ENCODE measurements at places on chromosomes 13 and 19. TPM values are rescaled to one million over a fixed set of nuclear protein-coding genes. Genes with fewer than 3 reads are reported as not detected.

The FUZ gene
- 12.3 TPM for total RNA-seq

The TSHZ3 gene
- 3.3 TPM for total RNA-seq

The RFPL4A gene
- total RNA-seq = 2.3 TPM

The SOHLH2 gene
- 0.19 TPM for total RNA-seq

The GJB6 gene
- total RNA-seq = not detected

The ZNF135 gene
- total RNA-seq = 2.1 TPM

The FLT1 gene
- total RNA-seq = 147 TPM

The KASH5 gene
- total RNA-seq = not detected

The CADM4 gene
- total RNA-seq = 3.6 TPM

The DMKN gene
- not detected for total RNA-seq

The TSKS gene
- total RNA-seq = not detected

The CYP4F11 gene
- total RNA-seq = not detected

The ZNF546 gene
- total RNA-seq = 4.9 TPM

The KLF1 gene
- total RNA-seq = not detected

The SLC10A2 gene
- total RNA-seq = not detected

The MAST3 gene
- 2.0 TPM for total RNA-seq

The ANKRD24 gene
- 0.10 TPM for total RNA-seq

The METTL21C gene
- not detected for total RNA-seq

The SPTBN4 gene
- total RNA-seq = not detected

The NUMBL gene
- 30.2 TPM for total RNA-seq

The ZNF256 gene
- 6.3 TPM for total RNA-seq

The CFAP97D2 gene
- not detected for total RNA-seq

The SHANK1 gene
- total RNA-seq = 0.98 TPM

The CEACAM20 gene
- total RNA-seq = 0.33 TPM
